ENCODE measurements at places on chromosomes 4 and X.
A peak's percentile ranks its signal among the peaks of the same experiment; 100 is the strongest.

DNA sequence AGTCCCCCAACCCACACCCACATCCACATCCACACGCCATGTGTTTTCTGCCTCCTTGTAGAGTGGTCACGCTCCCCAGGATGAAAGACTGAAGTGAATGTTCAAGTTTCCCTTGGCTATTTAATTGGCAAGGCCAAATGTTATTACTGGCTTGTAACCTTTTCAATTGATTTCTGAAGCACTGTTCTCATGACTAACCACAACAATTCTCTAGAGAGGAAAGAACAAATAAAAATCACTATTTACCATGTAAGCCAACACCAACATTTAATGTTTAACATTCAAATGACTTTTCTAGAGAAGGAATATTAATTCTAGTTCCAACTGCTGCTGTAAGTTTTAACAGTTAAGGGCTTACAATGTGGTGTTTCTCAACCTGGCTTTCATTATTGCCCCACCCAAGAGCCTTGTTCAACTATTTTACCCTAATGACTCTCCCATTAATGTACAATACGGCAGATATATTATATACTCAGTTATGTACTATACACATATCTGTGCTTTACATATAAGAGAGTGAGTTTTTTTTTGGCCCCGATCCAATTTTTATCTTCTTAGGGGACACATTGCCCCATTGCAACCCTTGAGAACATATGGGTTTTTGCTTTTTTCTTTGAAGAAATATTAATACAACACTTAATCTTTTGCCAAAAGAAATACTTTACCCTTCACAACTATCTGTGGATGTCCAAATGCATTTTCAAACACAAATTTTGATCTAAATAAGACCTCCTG is 46.5 kb downstream of the RELL1 start:
- DNase-seq, result peak; percentile 88

- DNase-seq, result no peak
Observed at GRCh38 chrX:96373047-96373355, 311.6 kb upstream of the DIAPH2 start.

GRCh38 chrX:35101901-35102300 is 159.3 kb downstream of the FAM47B start:
- no peak for DNase-seq

- DNase-seq, result no peak
Observed at GRCh38 chrX:72020788-72021187, 110.1 kb downstream of the NHSL2 start.

DNA sequence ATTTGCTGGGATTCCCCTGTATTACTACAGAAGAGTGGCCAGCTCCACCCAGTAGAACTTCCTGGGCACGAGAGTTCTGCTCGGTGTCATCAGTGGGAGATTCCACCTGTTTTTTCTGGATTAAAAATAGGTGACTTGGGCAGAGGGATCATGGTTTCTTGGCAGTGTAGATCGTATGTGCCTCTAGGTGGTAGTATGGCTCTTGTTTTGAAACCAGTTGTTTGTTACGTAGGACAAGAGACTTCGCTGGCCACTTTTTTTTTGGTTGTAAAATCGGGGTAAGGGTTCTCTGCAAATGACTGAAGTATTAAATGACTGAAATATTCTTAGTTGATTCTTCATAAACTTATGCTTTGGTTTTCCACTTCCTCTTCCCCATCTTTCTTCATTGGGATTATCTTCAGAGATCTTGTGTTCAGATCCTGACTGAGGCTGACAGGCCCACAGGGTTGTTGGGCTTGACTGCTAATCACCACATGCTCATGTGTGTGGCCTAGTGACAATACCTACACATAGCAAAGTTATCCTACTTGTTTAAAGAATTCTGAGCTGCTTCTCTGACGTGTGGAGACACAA is 43.8 kb upstream of the WDR1 start:
- no peak for DNase-seq

DNA sequence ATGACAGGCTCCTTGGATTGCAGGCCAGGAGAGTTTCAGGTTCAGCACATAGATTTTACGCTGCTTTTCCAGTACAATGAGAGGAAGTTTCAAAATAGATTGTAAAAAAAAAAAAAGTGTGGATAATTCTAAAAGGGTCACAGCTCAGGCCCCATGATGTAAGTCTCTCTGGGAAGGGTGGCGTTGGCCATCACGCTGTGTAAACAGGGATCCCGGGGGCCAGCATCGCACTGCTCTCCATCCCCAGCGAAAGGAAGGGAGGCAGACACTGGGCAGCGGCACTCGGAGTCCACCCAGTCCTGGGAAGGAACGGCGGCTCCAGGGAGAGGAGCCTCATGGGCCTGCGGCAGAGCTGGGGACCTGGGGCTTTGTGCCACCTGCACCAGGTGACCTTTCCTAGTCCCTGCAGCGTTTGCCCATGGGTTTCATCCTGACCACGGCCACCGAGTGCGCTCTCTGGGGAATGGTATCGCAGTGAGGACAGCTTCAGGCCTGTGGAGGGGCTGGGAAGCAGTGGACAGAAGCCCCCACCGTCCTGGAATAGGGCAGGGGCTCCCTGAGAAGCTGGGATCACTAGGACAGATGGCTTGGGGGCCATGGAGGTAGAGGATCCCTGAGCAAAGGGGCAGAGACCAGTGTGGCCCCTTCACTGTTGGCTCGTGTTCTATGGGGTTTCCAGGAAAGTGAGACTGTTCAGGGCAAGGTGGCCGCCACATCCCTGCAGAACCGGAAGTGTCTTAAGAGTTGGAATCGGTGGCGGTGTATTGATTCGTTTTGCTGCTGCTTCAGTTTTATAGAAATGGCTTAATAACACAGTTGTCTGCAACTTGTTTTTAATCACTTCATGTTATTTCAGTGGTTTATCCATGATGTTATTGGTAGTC is 38.9 kb downstream of the RGS12 start:
- DNase-seq, result no peak
